ENCODE measurements at places on chromosomes 6 and 20.

GRCh38 chr6:147954938-147955337 lies 387.7 kb upstream of the SASH1 start:
- no peak for DNase-seq

- no peak for DNase-seq
Observed at GRCh38 chr6:106275692-106276091, 49.9 kb downstream of the ATG5 start.

DNA sequence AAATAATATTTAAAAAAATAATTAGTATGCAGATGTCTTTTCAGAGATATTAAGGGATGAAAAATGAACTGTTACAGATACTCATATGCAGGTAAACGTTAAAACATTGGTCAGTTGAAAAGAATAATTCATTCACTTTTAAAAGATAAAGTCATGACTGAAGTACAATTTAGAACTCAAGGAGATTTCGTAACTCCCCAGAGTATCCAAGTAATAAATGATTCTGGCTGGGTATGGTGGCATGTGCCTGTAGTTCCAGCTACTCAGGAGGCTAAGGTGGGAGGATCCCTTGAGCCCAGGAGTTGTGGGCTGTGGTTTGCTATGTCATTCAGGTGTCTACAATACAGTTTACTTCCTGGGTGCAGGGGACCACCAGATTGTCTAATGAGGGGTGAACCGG lies 122.3 kb upstream of the TMEM181 start:
- no peak for DNase-seq

DNA sequence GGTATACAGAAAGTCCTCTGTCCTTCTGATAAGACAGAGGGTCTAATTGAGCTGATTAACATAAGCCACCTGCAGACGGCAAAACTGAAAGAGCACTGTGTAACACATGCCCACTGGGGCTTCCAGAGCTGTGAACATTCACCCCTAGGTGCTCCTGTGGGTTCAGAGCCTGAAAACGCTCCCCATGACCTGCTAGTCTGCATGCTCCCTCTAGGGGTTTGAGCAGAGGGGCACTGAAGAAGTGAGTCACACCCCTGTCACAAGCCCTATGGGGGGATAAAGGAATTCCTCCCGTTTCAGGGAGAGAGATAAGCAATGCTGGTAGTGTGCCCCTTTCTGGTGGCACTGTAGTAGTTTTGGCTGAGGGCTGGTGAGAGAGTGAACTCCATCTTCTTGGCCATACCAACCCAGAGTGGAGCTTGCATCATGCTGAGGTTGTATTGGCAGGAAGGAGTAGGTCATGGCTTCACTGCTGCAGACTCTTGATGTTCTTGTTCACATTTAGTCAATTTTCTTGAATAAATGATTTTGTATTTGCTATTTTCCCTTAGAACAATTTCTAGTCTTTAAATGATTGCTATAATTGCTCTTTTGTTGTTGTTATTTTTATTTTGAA lies 637.5 kb upstream of the MAN1A1 start:
- no peak for DNase-seq

DNA sequence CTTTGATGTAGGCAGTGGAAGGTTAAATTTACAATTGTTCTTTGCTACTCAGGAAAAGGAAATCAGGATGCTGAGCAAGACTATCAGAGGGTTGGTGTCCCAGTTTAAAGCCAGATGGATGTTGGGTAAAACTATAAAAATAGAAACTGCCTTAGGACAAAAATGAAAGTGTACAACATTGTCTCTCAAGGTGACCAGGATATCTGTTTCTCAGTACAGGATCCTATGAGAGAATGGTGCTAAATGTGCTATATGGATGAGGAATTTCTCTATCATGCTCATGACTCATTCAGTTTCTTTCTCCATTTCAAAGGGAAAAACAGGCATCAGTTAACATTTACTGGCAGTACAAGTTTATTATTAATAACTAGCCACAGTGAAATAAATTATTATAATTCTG lies 534.2 kb upstream of the GJE1 start:
- no peak for DNase-seq

GRCh38 chr6:154502553-154502952 lies 7.9 kb downstream of the CNKSR3 start:
- DNase-seq, result no peak

DNA sequence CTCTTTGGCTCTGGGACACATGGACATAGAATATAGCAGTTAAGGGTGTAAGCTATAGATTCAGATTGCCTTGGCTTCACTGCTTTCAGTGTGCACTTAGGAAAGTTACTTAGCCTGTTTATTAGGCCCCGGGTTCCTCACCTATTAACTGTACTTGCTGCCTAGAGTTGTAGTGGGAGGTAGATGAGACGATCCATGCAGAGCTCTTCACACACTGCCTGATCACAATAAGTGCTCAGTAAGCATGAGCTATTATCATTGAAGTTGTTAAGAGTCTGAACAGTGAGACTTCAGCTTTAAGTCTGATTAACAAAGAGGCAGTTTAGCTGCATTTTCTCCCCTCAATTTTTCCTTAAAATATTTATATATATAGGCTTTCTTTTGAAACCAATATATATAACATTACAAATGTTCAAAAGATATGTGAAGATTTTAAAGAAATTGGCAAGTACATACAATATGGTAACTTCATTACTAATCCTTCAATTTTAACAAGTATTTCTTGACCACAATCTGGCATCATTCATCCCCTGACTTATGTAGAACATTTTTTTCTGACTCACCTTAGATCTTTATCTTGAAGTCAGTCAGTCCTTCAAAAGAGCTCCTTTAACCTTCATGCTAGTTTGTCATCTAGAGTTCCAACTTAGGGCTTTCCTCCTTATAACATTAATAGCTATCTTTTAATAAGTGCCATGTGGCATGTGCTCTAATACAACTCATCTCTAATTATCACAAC lies 20.5 kb upstream of the SUPT3H start:
- DNase-seq, result no peak

DNA sequence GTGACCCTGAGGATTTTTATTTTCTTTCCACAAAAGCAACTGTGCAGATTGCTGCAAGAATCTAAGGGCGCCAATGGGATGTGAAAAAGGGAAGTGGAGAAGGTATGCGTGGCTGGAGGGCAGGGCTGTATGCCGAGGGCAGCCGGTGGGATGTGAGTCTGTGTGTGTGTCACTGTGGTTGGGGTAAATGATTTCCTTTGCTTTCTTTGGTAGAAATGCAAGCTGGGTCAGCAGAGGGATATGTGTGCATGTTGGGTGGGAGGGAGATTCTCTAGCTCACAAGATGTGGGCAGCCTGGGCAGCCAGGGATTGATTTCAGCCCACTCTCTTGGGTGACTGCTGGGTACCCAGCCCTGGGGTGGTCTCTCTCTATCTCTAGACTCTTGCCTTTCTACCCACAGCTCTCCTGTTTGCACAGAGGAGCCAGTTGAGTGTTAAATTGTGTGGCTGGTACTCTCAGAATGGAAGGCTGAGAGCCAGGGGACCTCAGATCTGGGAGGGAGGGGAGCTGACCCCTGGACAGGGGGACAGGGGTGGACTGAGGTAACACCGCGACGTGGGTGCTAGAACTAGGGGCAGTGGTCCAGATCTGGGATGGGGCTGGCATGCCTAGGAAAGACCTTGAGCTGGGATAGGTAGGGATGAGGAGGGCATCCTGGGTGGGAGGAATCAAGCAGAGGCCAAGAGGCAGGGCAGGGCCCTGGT lies 136.8 kb upstream of the RNF24 start:
- no peak for DNase-seq

Measured in CD4-positive, alpha-beta T cell (primary cell).